NCI-H1092 (cell line): ENCODE measurements at places on chromosomes 4 and X.
A peak's percentile ranks its signal among the peaks of the same experiment; 100 is the strongest.

DNA sequence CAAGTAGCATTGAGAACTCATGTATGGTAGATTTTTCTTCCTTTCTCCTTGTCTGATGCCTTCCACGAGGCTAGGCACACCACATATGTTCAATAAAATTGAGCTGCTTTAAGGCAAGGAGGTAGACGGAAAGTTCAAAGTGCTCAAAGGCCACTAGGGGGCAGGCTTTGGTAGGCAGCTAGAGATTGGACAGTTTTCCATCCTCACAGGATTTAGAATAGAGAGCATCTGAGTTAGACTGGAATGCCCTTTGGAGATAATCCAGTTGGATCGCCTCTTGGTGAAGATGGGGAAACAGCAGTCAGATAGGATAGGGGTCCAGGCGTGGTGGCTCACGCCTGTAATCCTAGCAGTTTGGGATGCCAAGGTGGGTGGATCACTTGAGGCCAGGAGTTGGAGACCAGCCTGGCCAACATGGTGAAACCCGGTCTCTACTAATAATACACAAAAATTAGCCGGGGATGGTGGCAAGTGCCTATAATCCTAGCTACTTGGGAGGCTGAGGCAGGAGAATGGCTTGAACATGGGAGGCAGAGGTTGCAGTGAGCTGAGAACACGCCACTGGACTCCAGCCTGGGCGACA is 30.4 kb downstream of the ELF4 start:
- DNase-seq, result peak; percentile 63

GRCh38 chr4:89722517-89722916 is 114.4 kb downstream of the SNCA start:
- DNase-seq, result no peak

GRCh38 chrX:352582-353314 is 34.0 kb downstream of the PPP2R3B start:
- DNase-seq, result no peak

- no peak for DNase-seq
Observed at GRCh38 chr4:855880-856224, 29.9 kb upstream of the CPLX1 start.

- no peak for DNase-seq
Observed at GRCh38 chr4:31041385-31041784, 321.2 kb downstream of the PCDH7 start.

GRCh38 chrX:22575161-22575845 is 302.6 kb downstream of the CBLL2 start:
- no peak for DNase-seq

DNA sequence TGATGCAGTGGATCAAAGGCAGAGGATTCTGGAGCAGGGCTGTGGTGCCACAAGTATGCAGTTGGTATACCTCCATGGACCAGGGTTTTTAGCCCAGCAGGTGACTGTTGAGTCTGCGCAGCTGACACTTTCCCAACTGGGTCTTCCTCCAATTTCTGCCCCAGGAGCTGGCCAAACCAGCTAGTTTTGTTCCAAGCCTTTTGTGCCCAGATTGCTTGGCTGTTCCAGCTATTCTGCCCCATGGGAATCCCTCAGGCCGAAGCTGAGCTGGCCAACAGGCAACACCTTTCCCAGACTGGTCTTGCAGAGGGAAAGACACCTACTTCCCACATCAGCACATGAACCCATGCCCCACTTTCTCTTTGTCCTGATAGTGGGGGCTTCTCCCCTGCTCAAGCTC is 22.8 kb upstream of the ANKRD17 start:
- no peak for DNase-seq

GRCh38 chrX:22196149-22196548 is 76.6 kb upstream of the CBLL2 start:
- DNase-seq, result no peak

DNA sequence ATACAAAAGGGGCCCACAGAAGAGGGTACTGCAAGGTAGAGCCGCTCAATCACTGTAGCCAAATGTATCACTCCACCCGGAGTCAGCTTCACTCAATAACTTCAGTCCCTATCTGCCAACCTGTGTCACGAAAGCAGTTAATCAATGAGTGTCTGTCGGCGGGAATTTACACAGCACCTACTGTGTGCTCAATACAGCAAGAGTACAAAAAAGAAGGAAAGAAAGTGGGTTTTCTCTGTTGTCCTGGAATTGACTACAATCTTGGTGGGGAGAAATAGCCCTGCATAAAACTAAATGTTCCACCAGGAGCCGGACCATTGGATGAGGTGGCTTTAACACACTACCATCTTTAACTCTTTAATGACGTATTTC is 780 bp upstream of the NKRF start:
- no peak for DNase-seq

- no peak for DNase-seq
Observed at GRCh38 chr4:518569-519083, 19.6 kb downstream of the PIGG start.

- no peak for DNase-seq
Observed at GRCh38 chr4:107094332-107094731, 58.2 kb upstream of the DKK2 start.

GRCh38 chr4:148770848-148771247 is 328.6 kb upstream of the NR3C2 start:
- no peak for DNase-seq

DNA sequence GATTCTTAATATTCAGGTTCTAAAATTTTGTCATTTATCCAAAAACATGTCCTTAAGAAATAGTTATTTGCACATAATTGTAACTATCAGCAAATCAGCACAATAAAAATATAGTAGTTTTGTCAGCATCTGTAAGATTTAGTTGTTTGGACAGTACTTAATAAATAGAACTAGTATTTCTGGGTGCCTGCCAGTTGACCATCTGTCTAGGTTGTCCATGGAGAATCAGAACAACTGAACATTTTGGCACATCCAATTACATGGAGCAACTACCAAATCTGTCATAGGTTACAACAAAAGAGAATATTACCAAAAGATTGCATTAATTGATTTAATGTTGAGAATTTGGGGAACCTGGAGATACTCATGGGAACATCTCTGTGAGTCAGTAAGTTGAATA is 305.5 kb upstream of the TACR3 start:
- no peak for DNase-seq

GRCh38 chrX:114583646-114584374 is at the start of gene HTR2C:
Gene HTR2C (plus strand): TSS chrX:114584086. CDS start chrX:114726937, 142,851 bp downstream.
- no peak for DNase-seq

GRCh38 chrX:153433781-153434285 is 12.0 kb downstream of the TREX2 start:
- no peak for DNase-seq

GRCh38 chrX:20132666-20133065 is 9.0 kb downstream of the EIF1AX start:
- DNase-seq, result no peak

GRCh38 chrX:23804578-23804977 is 21.6 kb downstream of the SAT1 start:
- no peak for DNase-seq

DNA sequence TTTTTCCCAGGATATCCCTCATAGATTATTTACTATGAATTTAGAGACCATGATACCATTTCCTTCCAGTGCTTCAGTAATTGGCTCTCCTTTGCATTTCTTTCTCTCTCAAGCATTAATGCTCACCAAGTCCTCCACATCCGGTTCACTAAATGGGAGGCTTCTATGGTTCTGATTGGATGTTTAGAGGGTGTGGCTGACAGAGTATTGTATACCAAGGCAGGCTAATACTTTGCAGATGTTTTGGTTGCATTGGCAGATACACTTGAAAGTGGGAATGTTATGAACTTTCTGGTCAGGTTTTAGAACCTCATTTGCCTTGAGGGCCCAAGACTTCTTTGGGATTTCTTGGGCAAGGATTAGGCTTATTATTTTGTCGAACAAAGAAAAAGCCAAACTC is 24.2 kb downstream of the CBLL2 start:
- DNase-seq, result no peak

DNA sequence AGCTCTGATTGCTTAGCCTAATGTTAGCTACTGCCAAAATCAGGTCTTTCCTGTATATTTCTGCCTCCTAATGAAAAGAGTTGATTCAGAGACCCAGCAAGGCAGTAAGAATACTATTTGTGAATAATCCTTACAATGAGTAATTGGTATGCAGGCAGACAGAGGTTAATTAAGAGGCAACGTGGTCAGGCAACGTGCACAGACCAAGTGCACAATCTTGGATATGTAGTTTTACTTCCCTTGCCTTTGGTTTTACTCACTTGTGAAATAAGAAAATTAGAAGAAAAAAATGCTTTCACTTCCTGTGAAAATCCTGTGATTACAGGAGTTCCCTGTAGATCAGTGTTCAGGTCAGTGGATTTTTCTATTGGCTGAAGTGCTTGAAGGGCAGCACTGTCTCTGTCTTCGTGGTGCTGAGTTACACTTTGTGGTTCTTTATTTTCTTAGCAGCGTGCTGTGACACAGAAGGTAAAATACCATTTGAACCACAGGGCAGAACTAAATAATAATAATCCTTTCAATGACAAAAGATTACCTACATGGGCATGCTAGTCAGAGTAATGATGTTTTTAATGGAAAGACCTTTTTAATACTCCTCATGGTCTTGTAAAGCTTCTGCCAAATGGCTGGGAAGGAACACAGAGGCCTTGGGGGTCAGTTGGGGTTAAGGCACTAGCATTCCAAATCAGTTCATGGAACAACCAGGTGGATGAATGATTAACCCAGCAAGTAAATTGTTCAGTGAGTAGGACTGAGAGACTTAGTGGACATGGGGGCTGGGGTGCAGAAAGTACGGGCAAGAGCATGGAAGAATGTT is 430.9 kb downstream of the MAPK10 start:
- no peak for DNase-seq

DNA sequence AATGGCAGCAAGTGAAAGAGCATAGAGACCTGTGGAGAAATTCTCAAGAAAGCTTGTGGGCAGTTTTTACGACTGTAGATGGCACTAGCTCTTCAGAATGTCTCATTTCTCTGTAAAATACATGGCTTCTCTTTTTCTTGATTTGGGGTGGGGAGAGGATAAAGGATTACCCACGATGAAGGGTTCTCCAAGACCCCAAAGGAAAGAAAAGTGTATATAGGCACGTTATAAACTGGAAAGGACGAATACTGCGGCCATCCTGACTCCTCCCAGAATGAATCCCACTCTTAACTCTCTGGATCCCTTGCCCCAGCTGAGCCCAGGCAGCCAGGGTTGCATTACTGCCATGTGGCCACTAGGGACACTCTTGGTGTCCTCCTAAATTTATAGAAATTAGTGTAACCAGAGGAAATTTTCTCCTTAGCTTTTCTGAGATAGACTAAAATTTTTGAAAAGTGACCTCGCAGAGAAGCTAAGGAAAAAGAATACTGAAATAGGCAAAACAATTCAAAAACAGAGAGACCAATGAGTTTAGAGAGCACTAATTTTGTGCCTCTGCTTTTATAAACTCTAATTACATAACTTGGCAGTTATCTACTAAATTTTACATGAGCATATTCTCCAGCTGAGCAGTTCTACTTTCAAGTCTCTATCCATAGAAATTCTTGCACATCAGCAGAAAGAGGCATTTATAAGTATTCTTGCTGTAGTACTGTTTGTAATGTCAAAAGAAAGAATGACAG is 37.8 kb upstream of the PCDH19 start:
- DNase-seq, result no peak

- DNase-seq, result no peak
Observed at GRCh38 chr4:173231916-173232315, 63.3 kb downstream of the GALNT7 start.

GRCh38 chr4:125484912-125485311 is 170.2 kb downstream of the FAT4 start:
- DNase-seq, result no peak

- DNase-seq, result no peak
Observed at GRCh38 chr4:73725985-73726384, 14.4 kb upstream of the CXCL8 start.

DNA sequence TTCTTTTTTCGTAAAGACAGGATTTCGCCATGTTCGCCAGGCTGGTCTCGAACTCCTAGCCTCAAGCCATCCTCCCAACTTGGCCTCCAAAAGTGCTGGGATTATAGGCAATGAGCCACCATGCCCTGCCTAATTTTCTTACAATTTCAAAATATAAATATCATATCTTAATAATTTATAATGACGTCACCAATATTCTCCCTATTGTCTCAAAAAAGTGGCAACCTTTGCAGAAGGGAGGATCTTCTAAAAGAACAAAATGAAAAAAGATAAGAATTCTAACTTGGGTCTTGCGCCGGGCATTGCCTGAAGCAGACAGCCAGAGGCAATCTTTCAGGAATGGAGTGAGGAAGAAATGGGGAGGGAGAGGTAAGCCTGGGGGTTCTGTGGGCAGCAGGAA is 37.9 kb upstream of the WAS start:
- no peak for DNase-seq

- DNase-seq, result no peak
Observed at GRCh38 chr4:772776-773175, 53.2 kb downstream of the CPLX1 start.

DNA sequence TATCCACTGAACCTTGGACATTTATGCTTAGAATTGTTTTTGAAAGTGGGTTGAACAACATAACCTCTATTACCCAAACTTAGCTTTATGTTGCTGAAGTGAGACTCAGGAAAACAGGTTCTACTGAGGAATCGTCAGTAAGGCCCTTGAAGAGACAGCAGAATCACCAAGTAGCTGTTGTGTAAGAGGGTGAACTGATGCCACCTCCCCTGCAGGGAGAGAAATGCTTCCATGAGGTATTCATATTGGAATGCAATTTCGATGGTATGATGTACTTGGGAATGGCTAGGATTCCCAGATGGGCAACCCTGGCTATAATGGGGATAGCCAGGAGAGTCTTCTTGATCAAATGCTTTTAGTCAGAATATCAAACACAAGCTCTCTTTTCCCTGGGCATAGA is 4.1 kb upstream of the SCRG1 start:
- no peak for DNase-seq

- DNase-seq, result peak; percentile 39
Observed at GRCh38 chr4:7872264-7872771, 67.3 kb downstream of the AFAP1 start.

DNA sequence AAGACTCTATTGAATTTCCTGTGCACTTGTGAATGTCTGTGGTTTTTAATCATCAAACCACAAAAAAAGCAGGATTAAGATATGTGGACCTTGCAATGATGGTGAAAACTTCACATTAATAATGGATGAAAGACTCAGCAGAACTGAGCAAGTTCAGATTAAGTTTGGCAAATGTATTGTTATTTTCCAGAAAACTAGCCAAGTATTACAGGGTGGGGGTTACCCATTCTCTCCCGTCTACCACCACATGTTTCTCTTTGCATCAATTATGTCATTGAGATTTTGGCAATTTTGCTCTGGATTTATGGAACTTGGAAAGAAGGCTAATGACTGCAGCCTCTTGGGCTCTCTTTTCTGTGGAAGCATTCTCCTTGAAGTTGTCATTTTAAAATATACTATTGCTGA is 577.1 kb downstream of the ANKRD50 start:
- no peak for DNase-seq

- DNase-seq, result no peak
Observed at GRCh38 chr4:154277172-154277571, 214.4 kb downstream of the DCHS2 start.

GRCh38 chr4:149836546-149836945 is 20.9 kb upstream of the IQCM start:
- no peak for DNase-seq

- DNase-seq, result no peak
Observed at GRCh38 chr4:65344278-65344825, 325.9 kb downstream of the EPHA5 start.
